ENCODE measurements at places on chromosomes 1 and 21.

DNA sequence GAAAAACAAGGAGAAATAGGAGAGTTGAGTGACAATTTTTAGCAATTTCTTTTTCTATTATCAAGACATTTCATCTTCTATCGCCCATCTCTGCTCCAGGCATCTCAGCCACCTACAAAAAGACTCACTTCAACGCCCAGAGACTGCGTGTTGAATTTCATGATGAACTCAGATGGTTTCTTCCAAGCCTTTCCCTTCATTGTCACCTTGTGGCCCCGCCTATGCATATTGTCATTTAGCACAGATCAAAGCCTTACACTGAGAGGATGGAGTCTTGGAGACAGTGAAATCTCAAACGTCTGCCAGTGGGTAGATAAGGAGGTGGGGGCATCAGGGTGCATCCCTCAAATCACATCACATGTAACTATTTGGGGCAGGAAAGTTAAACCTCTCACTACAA, 319.4 kb downstream of the SIPA1L2 start:
- H3K4me1 ChIP-seq: no peaks in the 10 kb centered on the region
- no peak overlapping the region for H3K4me3 ChIP-seq
- no peaks in the 10 kb centered on the region for H3K27me3 ChIP-seq
- no peak for DNase-seq
- H3K36me3 ChIP-seq: no peaks in the 10 kb centered on the region

DNA sequence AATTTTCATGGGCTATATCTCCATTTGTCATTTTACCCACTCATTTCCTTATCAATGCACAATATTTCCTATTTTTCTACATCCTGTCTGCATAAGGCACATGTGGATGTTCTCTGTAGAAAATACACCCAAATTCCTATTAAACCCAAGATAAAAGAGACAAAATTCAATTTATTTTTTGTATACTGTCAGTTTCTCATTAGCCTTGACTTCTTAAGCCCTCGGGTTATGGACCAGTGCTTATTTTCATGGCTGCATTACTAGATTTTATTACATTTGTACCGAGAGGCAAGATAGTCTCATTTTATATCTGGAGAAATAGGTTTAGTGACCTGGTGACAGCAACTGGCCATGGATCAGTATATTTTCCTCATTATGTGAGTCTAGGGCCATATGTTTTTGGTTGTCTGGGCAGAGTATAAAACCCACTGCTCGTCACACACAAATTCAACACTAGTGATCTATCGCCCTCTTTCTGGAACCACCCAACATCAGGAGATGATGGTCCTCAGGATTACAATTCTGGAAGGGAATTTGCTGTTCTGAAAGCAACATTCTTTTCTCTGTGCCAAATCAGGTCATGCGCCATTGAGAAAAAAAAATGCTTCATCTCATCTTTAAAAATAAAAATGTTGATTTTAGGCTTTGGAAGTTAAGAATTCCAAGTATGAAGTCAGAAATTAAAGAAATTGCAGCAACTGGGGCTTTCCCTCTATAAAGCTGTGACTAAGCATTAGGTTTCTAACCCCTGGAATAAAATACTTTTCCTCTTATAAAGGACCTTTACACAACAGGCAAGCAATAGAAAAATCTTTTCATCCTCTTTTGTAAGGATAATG, 81.4 kb downstream of the ASTN1 start:
- H3K27me3 ChIP-seq: no peaks in the 10 kb centered on the region
- no peak overlapping the region for H3K4me3 ChIP-seq
- H3K27ac ChIP-seq: no peak overlapping the region
- no peak for DNase-seq
- no peaks in the 10 kb centered on the region for H3K36me3 ChIP-seq
- H3K4me1 ChIP-seq: no peaks in the 10 kb centered on the region

DNA sequence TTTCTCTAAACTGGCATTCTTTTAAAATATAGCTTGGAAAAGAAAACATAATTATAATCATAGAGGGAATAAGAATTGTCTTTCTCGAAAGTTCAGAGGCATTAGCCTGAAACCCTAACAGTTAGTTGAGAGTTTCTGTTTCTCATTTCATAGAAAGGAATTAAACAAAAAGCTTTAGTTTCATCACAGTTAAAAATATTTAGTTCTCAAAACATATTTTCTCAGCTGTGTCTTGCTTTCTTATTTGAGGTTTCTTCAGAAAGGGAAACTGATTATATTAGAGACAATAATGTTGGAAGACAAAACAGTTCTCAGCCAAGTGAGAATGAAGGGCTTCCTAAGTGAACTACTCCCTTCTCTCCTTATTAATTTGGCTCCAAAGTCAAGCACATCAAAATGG, 75.4 kb upstream of the C1orf105 start:
- H3K4me1 ChIP-seq: peaks cover 15% of the 10 kb centered on the region
- H3K27ac ChIP-seq: peak overlapping the region; percentile 95
- H3K27me3 ChIP-seq: no peaks in the 10 kb centered on the region

DNA sequence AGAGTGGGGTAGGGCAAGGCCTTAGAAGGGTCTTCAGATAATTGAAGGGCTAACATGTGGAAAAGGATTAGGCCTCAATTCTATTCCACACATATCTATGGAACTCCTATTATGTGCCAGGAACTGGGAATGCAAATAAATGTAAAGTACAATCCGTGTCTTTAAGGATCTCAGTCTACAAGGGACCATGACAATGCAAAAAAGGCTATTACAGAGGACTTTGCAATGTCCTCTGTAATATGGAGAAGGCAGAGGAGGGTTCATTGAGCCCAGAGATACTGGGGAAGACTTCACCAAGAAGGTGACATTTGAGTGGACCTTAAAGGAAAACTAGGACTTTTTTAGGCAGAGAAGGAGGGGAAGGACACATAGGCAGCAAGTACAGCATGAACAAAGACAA, 4.5 kb upstream of the SCMH1 start:
- no peak overlapping the region for H3K27ac ChIP-seq
- no peaks in the 10 kb centered on the region for H3K36me3 ChIP-seq
- no peak for DNase-seq
- no peak overlapping the region for H3K4me3 ChIP-seq

DNA sequence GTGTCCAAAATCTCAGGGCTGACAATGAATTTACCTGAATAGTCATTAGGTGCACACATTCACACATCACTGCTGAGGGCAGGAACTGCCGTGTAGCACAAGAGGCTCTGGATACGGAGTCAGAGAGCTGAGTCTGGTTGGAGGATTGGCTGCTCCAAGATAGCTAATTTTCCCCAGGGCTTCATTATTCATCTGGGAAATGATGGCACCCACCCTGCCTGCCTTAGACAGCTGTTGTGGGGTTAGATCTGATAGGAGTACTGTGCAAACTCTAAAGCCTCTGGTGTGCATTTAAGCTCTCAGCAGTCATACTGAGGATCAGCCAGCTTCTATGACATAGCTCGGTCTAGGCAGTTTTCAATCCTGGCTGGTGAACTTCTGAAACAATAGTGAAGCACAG, 67.0 kb downstream of the LMX1A start:
- H3K27ac ChIP-seq: no peak overlapping the region
- H3K27me3 ChIP-seq: no peaks in the 10 kb centered on the region
- no peaks in the 10 kb centered on the region for H3K36me3 ChIP-seq
- no peak overlapping the region for H3K4me3 ChIP-seq

GRCh38 chr1:117433943-117434342, 66.7 kb downstream of the MAN1A2 start:
- no peak overlapping the region for H3K27ac ChIP-seq
- H3K36me3 ChIP-seq: no peaks in the 10 kb centered on the region
- H3K27me3 ChIP-seq: no peaks in the 10 kb centered on the region
- no peak for DNase-seq
- H3K4me3 ChIP-seq: no peak overlapping the region
- no peaks in the 10 kb centered on the region for H3K4me1 ChIP-seq

- no peak overlapping the region for H3K4me3 ChIP-seq
These were observed 3.7 kb downstream of the KAZN start for GRCh38 chr1:14602136-14602535.

- H3K27ac ChIP-seq: no peak overlapping the region
- no peak for DNase-seq
- H3K4me3 ChIP-seq: no peak overlapping the region
- H3K4me1 ChIP-seq: no peaks in the 10 kb centered on the region
- no peaks in the 10 kb centered on the region for H3K27me3 ChIP-seq
- no peaks in the 10 kb centered on the region for H3K36me3 ChIP-seq
These were observed 1.3 kb downstream of the AMIGO1 start for GRCh38 chr1:109508001-109508872.

DNA sequence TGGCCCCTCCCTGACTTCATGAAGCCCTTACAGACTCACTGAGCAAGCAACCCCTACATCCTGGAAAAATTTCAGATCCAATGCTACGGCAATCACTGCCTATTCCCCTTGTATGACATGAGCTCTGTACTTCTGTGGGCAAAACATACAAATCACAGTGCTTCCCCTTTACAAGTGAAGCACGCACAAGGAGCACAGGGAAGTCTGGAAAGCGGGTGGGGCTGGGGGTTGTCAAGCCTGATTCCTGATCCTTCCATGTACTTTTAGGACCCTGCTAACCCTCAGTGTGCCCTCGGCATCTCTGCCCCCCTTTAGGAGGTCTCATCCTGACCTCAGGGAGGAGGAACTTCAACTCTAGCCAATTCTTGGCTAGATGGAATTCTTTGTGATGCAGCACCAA, 405.7 kb upstream of the POU3F1 start:
- no peaks in the 10 kb centered on the region for H3K4me1 ChIP-seq
- H3K27me3 ChIP-seq: peaks cover 6% of the 10 kb centered on the region
- H3K4me3 ChIP-seq: no peak overlapping the region
- no peak for DNase-seq
- H3K27ac ChIP-seq: no peak overlapping the region
- H3K36me3 ChIP-seq: no peaks in the 10 kb centered on the region
